ENCODE measurements at places on chromosomes 1 and 21.

- peak; percentile 13 for DNase-seq
Measured at GRCh38 chr1:118204648-118205047, 19.6 kb upstream of the SPAG17 start.

DNA sequence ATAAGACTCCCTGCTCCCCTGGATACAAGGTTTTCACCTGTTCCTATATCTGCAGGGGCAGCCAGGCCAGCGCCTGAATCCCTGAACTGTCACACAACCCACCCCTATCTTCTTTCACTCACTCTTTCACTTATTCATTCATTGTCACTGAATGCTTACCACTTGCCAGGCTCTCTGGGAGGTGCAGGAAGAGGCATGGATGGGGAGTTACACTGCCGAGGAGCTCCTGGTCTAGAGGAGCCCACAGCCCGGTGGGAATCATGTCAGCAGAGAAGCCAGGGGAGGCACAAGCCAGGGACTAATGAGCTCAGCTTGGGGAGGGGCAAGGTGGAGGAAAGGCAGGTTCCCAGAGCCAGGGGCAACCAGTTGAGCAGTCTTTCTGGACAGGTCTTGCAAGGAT lies 155.8 kb downstream of the TRABD2B start:
- no peak for DNase-seq

GRCh38 chr1:35062518-35063196 lies 16.5 kb upstream of the ZMYM1 start:
- DNase-seq: peak; percentile 30

DNA sequence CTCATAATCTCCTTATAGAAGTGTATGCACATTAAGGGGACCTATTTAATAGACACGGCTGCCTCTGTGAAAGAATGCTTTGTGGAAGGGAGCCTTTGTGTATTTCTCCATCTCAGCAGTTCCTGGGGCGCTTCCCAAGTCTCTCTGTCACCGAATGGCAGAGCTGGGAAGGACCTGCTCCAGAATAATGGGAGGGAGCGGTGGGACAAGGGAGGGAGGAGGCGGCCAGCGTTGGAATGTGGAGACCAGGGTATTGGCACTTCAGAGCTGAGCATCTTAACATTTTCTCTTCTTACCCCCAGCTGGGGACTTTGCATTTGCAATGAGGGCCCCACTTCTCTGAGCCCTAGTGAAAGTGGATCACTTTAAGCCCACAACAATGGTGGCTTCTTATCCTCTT lies 23.9 kb downstream of the CACHD1 start:
- no peak for DNase-seq

DNA sequence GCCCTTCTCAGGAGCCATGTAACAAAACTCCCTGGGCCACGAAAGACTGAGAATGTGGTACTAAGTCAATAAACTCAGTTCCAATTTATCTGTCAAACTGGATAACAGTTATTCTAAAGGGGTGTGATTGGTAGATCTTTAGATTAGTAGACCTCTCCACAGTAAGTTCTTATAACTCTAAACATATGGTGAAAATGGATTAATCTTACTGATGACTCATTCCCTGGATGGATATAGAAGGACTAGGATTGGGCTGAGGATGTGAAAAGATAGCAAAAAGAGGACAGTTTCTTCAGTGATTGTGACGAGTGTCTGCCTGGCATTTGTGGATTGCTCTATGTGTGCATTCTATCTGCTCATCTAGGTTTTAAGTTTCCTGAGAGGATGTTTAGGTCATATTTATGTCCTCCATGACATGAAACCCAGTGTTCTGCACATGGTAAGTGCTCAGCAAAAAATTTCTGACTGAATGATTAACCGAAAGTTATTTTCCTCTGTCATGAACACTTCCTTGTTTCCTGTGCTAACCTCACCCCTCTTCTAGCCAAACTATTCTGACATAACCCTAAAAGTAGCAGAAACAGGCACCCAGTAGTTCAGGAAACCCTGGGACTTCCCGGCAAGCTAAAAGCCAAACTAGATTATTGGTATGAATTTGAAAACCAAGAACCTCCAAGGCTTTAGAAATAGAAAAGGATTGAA lies 397.5 kb upstream of the PLXNA2 start:
- DNase-seq: no peak

DNA sequence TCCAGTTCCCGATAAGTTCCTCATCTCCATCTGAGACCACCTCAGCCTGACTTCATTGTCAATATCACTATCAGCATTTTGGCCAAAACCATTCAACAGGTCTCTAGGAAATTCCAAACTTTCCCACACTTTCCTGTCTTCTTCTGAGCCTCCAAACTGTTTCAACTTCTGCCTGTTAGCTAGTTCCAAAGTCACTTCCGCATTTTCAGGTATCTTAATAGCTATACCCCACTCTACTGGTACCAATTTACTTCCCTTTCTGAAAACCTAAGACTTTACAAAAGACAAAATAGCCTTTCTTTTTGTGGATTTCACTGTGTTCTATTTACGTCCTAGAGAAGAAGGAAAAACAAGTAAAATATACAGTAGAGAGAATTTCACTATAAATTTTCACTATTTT lies 147.0 kb upstream of the FMN2 start:
- DNase-seq: no peak

DNA sequence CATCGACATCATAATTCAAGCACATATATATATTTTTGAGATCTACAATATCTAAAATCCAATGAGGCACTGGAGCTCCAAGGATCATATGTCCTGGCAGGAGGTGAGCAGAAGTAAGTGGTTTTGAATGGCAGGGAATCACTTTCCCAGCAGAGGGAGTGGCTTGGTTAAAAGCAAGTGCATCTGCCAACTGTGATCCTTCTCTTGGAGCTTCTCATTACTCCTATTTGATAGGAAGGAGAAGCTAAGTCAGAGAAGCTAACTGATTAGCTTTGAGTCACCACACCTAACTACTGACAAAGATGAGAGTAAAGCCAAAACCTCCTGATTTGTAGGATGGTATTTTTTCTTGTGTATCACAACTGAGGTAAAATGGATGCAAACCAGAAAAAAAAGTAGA lies 55.0 kb downstream of the ALG14 start:
- no peak for DNase-seq

- DNase-seq: no peak
Measured at GRCh38 chr1:87632232-87632631, 303.6 kb downstream of the LMO4 start.

GRCh38 chr1:232413674-232414073 lies 216.3 kb downstream of the SIPA1L2 start:
- DNase-seq: no peak

- no peak for DNase-seq
Measured at GRCh38 chr1:184492536-184492935, 105.7 kb downstream of the C1orf21 start.

DNA sequence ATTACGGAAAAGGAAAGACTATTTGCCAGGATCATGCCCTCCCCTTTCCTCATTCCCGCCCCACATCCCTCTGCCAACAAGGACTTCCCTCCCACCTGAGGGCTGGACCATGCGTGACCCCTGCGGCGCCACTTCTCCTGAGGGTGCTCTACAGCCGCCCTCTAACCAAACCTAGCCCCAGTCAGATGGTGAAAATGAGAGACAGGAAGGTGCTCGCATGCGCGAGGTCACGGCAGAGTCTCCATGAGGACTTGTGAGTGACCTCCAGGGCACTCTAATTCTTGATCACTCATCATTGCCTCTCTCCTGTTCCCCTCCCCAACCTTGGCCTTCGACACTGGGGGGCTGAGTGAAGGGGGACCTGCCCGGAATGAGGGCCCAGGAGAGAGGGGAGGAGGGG lies 32.1 kb downstream of the TAF5L start:
- no peak for DNase-seq

GRCh38 chr1:64745986-64746940 lies 1.4 kb downstream of the RAVER2 start:
- no peak for DNase-seq

GRCh38 chr1:221881805-221882581 lies 140.1 kb upstream of the DUSP10 start:
- DNase-seq: no peak

DNA sequence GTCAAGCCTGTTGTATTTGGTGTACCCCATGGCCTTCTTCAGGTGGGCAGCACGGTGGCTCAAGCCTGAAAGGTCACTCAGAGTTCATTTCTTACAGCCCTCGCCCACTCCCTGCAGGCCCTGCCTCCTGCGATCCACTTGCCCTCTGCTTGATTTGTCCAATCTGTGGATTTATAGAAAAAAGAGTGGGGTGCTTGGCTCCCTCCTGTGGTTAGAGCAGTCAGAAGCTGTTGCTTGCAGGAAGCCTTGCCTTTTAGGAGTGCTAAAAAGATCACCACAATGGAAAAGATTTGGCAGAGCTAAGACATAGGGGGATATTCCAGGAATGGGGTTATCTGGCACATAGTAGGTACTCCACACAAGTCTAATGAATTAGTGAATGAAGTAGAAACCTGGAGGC lies 108.0 kb upstream of the TRABD2B start:
- no peak for DNase-seq

- no peak for DNase-seq
Measured at GRCh38 chr1:232518349-232518748, 111.6 kb downstream of the SIPA1L2 start.

DNA sequence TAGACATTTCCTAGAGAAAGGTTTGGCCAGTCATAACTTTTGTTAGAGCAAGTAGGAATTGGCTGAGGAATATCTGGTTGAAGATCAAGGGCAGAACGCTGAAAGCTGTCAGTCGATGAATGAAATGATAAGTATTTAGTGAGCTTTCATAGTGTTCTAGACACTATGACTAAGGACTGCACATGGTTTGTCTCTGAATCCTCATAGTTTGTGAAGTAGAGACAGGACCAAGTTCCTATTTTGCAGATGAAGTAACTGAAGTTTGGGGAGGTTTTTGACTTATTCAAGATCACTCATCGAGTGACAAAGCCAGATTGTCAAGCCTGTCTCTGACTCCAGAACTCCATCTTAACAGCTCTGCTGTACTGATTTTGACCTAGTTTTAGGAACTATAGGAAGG lies 4.7 kb downstream of the ELOA start:
- peak; percentile 6 for DNase-seq

GRCh38 chr1:116911188-116911553 lies 1.5 kb downstream of the PTGFRN start:
- DNase-seq: no peak

DNA sequence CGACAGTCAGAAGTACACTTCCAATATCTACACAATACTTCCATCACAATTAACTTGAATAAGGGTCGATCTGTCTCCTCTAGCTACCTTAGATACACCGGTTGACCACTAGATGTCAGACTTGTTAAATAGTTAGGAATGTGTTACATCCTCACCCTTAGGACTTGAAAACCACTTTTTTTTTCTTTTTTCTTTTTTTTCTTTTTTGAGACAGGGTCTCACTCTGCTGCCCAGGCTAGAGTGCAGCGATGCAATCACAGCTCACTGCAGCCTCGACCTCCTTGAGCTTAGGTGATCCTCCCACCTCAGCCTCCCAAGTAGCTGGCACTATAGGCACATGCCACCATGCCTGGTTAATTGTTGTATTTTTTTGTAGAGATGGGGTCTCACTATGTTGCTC lies 120.4 kb upstream of the GREM2 start:
- DNase-seq: peak; percentile 13

DNA sequence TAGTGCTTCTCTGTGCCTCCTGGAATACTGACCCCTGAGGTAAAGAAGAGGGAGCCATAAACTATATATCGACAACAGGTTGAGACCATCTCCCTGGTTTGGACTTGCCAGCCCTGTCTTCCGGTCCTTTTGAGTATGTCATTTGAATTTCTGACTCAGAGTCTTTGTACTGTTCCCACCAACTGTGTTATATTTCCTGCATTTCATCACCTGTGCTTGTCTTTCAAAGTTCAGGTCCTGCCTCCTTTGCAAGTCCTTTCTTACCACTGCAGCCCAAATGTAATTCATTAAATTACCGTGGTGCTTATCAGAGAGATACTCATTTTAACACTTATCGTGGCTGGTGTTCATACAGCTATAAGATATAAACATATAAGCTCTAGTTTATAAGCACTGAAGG lies 10.7 kb downstream of the AK5 start:
- DNase-seq: no peak

GRCh38 chr1:92123868-92124267 lies 43.7 kb downstream of the BTBD8 start:
- no peak for DNase-seq

DNA sequence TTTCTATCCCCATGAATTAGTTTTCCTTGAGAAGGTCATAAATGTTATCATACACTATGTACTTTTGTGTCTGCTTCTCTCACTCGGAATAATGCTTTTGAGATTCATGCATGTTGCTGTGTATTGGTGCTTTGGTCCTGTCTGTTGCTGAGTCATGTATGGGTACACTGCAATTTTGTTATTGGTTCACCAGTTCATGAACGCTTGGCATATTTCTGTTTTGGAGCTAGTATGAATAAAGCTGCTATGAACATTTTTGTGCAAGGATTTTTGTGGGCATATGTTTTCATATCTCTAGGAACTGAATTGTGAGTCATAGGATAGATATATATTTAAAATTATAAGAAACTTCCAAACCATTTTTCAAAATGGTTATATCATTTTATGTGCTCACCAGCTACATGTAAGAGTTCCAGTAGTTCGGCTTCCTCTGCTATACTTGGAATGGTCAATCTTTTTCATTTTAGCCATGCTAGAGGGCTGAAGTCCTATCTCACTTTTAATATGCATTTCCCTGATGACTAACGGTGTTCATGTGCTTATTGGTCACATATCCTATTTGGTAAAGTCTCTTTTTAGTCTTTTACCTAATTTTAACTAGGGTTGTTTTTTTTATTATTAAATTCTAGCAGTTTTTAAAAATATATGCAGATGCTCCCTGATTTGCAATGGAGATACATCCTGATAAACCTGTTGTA lies 38.2 kb downstream of the ETS2 start:
- no peak for DNase-seq

GRCh38 chr1:38009841-38010180 lies 2.7 kb upstream of the UTP11 start:
- no peak for DNase-seq

DNA sequence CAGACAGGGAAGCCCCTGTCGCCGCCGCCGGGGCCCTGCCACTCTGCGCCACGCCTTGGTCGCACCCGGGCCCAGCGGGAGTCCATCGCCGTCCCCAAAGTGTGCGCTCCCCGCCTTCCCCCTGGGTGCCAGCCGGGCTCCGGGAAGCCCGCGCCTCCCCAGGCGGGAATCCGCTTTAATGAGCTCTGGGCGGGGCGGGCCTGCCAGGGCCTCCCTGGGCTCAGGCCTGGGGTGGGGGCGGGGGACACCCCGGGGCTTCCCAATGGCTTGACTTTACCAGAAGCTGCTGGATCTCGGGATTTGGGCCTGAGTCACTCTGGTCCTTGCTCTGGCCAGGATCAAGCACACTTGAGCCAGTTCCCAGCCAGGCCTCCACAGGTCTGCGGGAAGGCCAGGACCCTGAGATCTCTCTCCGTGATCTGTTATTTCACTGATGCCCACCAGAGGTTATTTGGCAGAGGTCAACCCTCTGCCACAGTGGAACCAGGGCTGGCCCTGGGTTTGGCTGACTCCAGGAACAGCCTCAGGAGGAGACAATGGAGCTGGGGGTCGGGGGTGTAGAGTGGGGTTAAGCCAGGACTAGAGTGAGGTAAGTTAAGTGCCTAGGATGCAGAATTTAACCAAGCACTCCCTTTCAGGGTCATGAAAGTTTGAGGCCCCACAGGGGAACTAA lies 178.4 kb upstream of the EDN2 start:
- DNase-seq: no peak

GRCh38 chr1:63087966-63088365 lies 234.4 kb upstream of the FOXD3 start:
- DNase-seq: no peak
